Substantia nigra (tissue), 51 donors: ENCODE measurements at places on chromosomes 11 and 22.

DNA sequence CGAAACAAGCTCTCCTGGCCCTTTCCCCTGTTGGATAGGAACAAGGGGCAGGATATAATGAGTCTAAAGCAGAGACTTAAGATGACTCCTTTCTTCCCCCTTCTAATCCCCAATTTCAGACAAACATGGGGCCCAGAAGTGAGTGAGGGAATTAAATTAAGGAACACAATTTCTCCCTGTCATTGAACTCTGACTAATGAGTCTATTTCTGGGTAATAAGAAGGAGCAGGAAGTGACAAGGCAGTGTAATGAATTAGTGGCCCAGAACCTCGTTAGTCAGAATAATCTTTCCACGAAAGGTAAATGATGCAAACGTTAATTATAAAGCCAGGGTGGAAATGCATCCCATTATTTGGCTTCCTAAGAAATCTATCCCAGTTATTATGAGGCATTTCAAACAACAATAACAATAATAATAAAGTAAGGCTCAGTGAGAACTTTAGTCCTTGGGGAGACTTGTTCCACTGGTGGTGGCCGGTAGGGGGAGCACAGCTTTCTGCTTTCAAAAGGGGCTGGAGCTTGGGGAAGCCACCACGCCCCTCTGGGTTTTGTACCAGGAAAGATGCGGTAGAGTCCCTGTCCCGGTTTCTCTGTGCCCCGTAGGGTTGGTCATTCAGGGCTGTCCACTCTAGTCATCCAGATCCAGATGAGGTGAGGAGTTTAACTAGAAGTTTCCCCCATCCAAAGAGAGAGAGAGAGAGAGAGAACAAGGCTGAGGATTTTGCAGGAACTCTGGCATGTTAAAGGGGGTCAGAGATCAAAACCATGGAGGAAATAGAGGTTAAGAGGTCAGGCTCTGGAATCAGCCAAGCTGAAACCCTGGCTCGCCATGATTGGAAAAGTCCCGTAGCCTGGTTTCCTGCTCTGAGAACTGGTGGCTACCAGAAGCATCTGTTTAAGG is 298.3 kb downstream of the NTM start:
- DNase-seq, result peak; percentile 40

DNA sequence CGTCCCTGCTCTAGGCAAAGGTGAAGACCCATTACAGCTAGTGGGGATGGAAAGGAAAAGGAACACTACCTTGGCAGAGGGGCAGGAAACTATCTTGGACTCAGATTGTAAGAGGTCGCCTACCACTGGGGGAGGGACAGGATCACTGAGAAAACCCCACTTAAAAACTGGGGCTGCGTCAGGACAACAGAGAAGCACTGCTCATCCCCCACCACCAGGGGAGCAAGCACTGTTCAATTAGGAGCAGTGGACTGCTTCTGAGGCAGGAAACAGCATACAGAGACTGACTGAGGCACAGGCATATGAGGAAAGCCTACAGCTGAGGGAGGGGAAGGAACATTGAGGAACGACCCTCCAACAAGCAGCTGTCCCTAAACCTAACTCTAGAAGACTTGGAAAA is 20.8 kb upstream of the DLAT start:
- no peak for DNase-seq

- no peak for DNase-seq
Measured at GRCh38 chr11:61978703-61979661, 11.5 kb upstream of the FTH1 start.

- no peak for DNase-seq
Measured at GRCh38 chr11:12380565-12381325, 3.4 kb downstream of the PARVA start.

DNA sequence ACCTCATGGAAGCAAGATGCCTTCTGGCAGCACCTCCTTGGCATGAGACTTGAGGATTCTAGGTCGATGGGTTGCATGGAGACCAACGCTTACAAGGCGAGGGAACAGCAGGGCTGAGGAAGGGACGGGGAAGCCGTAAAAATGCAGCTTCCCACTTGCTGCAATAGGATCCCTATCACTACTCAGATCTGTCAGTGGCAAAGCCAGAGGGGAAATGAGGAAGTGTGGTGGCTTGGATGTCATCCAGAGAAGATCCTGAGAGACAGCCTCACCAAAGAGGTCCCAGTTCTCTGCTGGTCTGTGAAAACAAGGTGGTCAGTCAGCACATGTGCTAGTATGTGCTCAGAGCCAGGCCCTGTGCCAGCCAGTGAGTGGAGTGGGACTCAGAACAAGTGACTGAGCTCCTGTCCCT is 22.2 kb downstream of the CYB5R2 start:
- DNase-seq, result peak; percentile 37

- no peak for DNase-seq
Measured at GRCh38 chr11:8250434-8250833, 13.2 kb downstream of the LMO1 start.

DNA sequence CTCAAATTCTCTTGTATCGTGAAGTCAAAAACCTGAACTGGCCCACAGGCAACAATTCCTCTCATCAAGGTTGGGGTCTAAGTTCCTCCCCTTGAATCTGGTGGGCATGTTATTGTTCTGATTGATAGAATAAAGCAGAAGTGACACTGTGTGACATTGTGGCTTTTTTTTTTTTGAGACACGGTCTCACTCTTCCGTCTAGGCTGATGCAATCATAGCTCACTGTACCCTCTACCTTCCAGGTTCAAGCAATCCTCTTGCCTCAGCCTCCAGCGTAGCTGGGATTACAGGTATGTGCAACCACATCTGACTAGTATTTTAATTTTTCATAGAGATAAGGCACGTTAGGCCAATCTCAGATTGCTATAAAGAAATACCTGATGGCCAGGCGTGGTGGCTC is 8.9 kb upstream of the PELI3 start:
- no peak for DNase-seq

DNA sequence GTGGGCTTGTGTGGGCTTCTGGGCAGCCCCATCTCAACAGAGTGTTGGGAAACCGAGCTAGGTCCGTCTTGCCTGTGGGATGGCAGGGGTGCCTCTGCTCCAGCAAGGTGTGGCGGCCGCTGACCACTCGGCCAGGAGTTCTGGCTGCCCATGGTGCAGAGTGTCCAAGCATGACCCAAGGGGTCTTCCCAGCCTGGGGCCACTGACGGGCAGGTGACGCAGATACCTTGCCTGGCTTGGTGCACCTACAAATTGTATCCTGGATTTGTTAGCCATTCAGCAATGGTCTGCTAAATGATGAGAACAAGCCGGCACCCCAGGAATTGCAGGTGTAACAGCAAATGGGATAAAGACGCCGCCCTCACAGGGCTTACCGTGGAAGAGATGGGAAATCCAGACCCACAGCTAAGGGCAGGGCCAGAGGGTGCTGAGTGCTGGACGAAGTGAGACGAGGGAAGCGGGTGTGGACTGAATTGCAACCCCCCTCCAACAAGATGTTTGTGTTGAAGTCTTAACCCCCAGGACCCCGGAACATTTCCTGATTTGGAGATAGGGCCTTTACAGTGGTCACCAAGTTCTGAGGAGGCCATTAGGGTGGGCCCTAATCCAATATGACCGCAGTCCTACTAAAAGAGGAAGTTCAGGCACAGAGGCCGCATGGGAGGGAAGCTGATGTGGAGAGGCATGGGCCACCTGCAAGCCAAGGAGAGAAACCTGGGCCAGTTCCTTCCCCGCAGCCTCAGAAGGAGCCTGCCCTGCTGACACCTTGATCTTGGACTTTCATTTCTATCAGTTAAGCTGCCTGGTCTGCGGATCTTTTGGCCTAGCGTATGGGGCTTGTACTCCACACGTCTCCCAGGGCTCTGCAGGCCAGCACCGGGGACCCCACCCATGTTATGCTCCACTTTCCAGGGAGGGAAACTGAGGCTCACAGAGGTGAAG is 45.2 kb upstream of the LINC01488 start:
- no peak for DNase-seq

- DNase-seq, result no peak
Measured at GRCh38 chr11:68468217-68468828, 7.8 kb downstream of the PPP6R3 start.

GRCh38 chr11:48172818-48173609 is 43.6 kb upstream of the OR4B1 start:
- DNase-seq, result peak; percentile 54

DNA sequence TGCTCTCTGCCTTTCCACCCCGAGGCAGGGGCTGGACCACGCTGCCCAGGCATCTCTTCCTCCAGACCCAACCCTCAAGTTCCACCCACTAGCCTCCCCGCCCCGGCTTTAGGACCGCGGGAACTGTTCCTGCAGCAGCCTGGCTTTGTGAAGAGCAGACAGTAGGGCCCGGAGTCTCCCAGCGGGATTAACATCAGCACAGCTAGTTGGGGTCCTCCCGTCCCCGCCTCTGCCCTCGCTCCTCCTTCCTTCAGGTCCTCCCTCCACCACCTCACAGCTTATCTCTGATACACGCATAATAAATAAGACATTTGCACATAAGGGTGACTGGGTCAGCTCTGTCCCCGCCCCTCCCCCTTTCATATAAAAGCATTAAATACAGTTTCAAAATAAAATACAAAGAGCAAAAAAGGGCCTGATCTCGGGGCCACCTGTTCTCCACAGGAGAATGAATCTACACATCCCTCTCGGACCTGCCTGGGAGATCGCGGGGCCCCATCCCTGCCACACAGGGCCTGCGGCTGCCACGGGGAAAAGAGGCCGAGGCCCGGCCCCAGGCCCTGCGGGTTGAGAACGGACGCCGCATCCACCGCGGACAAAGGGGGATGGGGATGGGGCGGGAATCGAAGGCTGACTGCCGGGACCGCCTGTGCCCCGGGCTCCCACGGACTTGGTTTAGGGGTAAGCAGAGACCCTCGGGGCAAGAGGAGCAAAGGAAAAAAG is 6.5 kb downstream of the ZFTA start:
- no peak for DNase-seq

- no peak for DNase-seq
Measured at GRCh38 chr11:108313444-108313843, 90.6 kb downstream of the ATM start.

GRCh38 chr22:38569972-38570778 is at the start of gene DMC1:
TSS of gene DMC1 (minus strand) at chr22:38570183. CDS start at chr22:38568256, 1,927 bp downstream.
- peak; percentile 50 for DNase-seq

GRCh38 chr11:84721561-84721961 is 905.6 kb downstream of the DLG2 start:
- no peak for DNase-seq
